ENCODE measurements at places on chromosomes 16 and 17.

DNA sequence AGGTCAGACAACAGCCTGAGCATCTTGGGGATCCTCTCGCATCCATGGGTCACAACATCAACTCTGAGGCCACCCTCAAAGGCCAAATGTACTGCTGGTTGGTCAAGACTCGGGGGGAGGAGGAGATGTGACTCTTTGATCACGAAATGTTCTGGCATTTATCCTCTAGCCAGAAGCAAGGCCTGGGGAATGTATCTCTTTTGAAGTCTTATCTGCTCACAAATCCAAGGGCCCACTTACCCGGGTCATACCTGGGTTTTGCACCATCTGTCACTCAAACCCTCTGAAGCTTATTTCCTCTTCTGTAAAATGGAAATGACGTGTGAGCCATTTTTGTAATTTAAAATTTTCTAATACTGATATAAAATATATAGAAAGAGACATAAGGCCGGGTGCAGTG lies 13.2 kb downstream of the CA7 start:
- DNase-seq = no peak

DNA sequence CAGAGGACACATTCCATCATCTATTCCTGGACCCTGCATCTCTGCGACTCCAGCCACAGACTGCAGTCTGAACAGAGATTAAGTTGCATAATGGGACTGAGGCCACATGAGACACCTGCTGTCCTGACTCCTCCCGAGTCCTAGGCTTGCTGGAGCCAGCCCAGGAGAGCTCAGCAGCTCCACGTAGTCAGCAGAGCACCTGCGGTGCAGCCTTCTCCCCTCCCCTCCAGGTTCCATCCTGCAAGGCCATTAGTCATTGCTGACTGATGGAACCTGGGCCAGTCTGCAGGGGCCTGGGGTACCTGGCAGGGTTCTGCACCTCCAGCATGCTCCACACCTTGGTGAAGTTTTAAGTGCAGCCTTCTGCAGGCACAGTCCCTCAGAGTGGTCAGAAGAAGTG lies 76.7 kb downstream of the PLD6 start:
- no peak for DNase-seq

DNA sequence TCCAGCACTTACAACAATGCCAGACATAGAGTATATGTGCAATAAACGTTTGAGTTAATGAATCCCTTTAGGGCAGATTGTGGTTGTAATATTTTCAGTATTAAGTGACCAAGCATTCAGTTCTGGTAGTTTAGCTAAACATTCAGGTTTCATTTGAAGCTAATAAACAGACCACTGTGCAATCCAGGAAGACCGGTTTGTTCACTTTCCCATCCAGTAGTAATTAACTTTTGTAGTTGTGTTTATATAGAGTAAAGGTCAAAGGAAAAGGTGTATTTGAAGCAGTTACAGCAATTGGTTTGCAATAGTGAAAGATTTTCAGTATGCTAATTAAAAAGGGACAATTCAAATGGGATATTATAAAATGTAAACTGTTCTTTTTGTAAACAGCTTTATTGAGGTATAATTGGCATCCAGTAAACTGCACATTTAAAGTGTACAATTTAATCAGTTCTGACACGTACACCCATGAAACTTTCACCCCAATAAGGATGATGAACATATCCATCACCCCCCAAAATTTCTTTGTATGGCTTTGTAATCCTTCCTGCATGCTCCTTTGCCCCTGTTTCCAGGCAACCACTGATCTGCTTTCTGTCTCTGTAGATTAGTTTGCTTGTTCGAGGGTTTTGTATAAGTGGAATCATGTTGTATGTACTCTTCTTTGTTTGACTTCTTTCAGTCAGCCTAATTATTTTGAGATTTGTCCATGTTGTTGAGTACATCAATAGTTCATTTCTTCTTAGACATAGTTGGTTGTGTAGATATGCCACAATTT lies 26.3 kb downstream of the MRTFB start:
- DNase-seq = no peak

DNA sequence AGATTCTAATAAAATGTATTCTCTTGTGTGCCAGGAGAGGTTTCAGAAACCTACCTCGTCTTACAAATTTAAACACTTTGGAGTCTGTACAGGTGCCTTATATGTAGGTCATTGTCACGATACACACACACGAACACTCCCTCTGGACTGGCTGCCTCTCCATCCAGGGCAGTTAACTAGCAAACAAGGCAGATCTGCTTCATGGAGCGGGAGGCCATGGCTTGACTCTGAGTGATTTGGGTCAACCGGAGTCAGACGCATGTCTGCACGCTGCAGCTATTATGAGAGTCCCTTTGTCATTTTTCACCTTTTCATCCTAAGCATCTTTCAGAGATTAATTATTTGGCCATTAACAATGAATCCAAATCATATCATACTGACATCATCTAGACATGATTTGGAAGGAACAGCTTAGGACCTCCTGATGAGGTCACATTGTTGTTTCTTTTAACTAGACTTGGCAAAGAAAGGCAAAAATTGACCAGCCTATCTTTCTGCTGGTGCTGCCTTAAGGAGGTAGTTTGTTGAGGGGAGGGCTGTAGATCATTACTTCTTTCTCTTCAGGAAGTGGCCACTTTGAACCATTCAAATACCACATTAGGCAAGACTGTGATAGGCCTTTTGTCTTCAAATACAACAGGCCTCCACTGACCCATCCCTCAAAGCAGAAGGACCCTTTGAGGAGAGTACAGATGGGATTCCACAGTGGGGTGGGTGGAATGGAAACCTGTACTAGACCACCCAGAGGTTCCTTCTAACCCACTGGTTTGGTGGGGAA lies 58.9 kb downstream of the HLF start:
- no peak for DNase-seq

DNA sequence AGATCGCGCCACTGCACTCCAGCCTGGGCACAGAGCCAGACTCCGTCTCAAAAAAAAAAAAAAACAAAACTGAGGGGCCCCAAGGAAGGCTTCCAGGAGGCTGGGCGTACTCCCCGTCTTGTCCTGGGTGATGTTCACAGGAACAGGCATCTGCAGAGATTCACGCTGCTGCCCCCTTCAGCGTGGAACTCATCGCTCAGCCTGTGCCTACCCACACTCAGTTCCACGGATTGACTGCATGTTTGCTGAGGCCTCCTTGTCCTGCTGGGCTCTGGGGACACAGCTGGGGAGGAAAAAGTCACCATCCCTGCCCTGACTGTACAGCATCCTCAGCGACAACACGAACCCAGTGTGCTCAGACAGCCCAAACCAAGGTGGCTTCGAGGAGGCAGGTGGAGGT lies 12.9 kb upstream of the OSGIN1 start:
- no peak for DNase-seq

DNA sequence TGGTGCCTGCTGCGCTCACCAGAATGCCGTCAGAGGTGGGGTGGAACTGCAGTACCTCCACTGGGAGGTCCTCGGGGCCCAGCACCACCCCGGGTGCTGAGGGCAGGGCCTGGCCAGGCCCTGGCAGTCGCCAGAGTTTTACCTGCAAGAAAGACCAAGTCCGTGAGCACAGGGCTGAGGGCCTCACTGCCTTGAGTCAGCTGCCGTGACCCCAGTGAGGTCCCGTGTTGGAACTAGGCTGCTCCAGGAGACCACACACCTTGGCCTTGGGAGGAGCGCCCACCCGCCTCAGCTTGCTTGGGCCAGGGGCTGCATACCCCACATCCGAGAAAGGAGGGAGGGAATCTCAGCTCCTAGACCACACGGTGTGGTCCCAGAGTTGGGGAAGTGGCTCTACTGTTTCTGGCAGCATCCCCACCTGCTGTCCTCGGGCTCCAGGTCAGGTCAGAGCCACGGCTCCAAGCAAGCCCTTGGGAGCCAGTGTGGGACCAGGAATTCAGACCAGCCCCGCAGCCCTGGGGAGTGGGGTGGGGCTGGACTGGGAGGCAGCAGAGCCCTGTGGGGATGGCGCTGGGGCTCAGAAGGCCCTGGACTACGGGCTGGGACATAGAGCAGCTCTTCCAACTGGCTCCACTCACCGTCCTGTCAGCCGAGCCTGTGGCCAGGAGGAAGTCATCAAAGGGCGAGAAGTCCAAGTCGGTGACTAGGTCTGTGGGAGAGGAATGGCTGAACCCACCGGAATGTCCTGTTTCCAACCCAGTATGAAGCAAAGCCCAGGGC lies 8.7 kb downstream of the CORO7 start:
- no peak for DNase-seq

DNA sequence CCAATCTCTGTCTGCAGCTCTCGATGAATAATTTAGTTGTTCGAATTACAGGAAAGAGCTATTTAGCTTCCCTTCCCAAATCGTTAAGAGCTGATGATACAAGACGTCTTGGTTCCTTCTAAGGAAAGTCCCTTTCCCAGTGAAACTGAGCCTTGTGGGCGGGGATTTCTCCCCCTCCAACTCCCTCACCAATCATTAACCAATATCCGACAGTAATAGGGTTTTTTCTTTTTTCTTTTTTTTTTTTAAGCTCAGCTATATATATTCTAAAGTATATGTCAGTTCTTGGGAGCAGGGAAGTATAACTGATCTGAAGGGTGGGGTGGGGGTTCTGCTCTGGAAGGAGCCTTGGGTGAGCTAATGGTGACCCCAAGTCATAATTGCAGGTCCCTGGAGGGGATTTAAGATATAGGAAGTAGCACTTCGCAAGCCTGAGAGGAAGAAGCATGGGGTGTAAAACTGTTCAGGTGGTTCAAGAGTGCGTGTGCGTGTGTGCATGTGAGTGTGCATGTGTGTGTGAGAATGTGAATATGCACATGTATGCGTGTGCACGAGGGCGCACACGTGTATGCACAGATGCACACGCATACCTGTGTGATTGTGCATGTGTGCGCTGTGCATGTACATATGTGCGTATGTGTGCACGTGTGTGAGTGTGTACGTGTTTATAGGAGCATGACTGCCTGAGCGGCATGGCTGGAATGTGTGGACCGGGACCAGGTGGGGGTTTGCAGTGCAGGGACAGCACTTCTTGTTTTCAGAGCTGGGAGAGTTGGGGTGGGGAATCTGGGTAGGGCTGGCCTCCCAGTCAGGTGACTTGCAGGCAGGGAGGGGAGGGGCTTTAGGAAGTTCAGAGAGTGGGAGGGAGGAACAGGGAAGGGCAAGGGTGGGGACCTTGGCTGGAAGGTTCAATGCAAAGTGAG lies 42.7 kb downstream of the SOCS3 start:
- DNase-seq = no peak

GRCh38 chr17:82674656-82675475 lies 23.6 kb downstream of the RAB40B start:
- no peak for DNase-seq

GRCh38 chr16:48507886-48508285 lies 102.1 kb downstream of the N4BP1 start:
- DNase-seq = no peak

DNA sequence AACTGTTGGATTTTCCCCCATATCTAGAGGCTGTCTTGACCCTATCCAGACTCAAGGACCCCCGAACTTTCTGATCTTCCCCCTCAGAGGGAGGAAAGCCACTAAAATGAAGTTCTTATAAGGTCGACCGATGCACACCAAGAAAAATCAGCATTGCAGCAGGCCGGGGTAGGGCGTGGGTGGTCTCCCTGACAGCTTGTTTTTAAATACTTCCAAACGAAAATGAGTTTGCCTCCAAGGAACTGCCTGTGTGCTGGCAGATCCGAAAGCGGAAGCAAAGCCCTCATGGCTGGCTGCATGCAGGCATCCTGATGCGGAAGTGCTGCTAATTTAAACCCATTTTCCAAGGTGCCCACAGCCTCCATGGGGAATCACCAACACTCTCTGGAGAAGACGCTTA lies 374.3 kb upstream of the XYLT1 start:
- no peak for DNase-seq

GRCh38 chr17:74235040-74235581 lies 21.7 kb downstream of the TTYH2 start:
- no peak for DNase-seq

DNA sequence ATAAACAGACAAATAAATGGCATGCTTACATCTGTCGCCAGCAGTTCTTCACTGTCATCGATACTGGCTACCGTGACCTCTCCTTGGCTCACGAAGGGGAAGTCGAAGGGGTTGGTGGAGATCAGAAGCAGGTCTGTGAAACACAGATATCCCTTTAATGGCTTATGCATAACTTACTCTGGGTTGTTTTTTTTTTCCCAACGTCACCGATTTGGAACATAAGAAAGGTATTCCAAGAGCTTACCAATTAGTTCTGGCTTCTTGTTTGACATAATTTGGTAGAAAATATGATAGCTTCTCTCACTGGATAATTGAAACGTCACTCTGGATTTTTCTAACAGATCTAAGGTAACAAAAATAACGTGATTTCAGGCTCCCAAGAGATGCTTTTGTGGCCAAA lies 18.2 kb downstream of the MYH13 start:
- DNase-seq = no peak

GRCh38 chr17:29341726-29342125 lies 47.8 kb upstream of the NUFIP2 start:
- no peak for DNase-seq

GRCh38 chr17:44402564-44403172 lies 13.2 kb upstream of the ITGA2B start:
- no peak for DNase-seq

DNA sequence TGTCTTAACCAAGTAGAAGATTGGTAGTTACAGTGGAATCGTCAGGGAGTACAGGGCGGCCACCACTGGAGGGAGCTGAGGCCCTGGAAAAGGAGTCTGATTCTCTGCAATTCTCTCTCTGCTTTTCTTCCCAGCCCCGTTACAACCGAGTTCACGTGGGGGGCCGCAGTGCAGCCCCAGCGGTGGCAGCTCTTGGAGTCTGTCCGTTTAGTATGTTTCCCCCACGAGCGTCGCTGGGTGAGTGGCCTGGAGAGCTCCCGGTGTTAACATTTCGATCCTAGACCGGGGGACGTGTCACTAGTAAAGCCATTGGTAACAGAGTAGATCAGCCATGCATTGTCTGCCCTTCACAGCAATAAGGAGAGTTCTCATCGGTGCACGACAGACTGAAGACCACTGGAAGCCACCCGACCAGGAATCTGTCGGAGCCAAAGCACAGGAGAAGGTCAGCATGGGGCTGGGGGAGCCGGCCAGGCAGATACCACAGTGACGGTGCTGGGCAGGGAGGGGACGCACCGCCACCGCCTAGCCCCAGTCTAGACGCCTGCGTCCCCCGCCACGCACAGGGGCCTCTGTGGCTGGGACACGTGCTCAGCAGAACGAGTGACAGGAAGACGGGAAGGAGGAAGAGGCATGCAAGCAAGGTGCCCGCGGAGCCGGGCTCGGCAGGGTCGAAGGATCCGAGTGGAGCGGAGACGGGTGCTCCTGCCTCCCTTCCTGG lies 15.7 kb downstream of the SLC16A3 start:
- DNase-seq = no peak
